ENCODE measurements at places on chromosomes 13 and 19.

DNA sequence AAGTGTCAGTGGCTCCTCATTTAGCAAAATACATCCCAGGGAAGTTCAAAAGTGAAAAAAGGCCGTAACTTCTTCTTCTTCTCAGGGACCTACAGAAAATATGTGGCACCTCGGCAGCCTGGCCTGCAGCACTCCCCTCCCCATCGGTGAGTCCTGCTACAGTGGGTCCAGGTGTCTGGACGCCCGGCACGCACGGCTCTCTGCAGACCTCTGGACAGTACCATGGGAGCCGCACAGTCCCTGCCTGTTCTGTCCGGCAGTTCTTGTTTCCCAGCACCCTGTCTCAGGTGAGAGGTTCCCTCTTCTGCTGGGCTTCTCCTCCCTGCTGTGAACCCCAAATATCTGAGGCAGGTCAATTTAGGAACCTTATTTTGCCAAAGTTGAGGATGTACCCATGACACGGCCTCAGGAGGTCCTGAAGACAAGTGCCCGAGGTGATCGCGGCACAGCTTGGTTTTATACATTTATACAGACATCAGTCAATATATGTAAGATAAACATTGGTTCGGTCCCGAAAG, 36.8 kb upstream of the ALOX5AP start:
- DNase-seq = no peak

DNA sequence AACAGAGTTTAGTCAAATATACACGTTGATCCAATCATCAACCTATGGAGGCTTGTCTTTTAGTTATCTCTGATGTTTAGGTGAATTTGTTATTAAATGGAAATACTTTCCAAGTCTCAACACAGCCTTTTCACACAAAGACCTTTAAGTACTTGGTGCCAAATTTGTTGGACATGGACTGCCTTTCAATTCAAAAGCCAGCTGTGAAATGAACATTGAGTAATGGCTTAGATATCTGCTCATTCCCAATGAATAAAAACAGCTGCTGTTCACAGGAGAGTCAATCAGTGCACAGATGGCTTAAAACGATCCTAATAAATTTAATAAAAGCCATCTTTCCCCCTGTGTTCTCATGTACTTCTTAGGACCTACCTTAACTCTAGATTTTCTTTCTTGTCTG, 19.9 kb upstream of the DHRS12 start:
- DNase-seq = no peak

- no peak for DNase-seq
Observed at GRCh38 chr13:48221686-48222187, 11.3 kb upstream of the ITM2B start.

DNA sequence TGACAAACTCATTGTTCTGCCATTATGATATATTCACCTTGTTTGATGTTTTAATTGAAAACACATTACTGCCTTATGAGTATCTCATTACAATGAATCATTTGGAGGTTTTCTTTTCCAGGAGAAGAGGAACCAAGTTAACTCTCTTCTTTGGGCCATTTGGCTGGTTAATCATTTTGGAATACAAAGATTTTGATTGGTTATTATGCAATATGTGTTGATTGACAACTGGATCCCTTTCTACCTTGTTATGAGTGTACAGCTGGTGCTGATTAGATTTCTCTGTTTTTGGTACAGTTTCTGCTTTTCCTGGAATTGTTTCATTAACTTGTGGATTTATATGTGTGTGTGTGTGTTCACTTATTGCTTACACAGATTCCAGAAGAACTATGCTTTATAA, 49.2 kb upstream of the RGCC start:
- no peak for DNase-seq

- no peak for DNase-seq
Observed at GRCh38 chr19:51739466-51740213, 12.0 kb downstream of the FPR1 start.

GRCh38 chr19:42115219-42115618, 17.0 kb downstream of the POU2F2 start:
- no peak for DNase-seq
